ENCODE measurements at places on chromosomes 1 and 21.

DNA sequence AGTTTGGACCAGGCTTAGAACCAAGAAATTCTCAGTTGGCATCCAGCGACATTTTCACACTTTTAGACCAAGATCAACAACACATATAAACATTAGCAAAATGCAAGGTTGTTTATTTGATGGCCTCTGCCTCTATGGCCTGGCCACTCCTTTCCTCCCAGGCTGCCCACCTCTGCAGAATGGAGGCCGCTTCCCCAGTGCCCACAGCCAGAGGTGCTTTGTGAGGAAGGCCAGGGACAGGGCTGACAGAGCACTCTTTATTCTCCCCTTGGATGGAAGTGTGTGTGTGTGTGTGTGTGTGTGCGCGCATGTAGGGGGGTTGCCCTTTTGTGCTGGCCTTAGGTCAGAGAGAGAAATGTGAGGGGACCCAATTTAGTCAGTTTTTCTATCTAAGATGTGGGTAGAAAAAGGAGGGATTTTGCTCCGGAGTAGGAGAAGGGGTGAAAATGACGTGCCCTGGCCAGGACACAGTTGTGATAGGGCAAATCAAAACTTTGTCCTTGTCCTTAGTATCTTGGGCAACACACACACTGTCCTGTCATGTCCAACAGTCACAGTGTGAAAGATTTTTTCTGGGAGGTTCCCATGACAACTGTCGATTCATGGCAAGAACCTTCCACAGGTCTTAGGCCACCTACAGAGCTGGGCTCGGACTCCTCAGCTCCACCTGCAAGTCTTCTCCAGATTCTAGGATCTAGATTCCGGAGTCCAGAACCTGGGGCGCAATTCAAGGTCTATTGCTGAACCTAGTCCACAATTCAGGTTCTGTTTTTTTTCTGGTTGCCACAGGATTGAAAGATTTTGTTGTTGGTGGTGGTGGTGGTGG is 104.9 kb upstream of the SLC2A1 start:
- no peak for DNase-seq

DNA sequence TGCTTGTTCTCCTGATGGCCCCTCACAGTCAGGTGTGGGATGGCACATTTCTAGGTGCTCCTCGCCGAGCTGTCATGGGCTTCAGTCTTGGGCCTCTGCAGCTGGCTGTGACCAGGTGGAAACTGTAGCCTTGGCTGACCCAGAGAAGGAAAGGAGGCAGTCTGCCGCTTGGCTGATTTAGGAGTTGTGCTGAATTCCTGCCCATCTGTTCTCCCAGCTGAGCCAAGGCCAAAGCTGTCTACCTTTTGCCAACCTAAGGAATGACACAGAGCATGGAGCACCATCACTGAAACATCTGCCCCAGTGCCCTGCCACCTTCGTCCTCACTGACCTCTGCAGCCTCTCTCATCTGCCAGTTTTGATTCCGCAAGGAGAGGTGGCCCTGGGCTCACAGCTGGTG is 27.9 kb downstream of the UTP25 start:
- DNase-seq, result no peak

DNA sequence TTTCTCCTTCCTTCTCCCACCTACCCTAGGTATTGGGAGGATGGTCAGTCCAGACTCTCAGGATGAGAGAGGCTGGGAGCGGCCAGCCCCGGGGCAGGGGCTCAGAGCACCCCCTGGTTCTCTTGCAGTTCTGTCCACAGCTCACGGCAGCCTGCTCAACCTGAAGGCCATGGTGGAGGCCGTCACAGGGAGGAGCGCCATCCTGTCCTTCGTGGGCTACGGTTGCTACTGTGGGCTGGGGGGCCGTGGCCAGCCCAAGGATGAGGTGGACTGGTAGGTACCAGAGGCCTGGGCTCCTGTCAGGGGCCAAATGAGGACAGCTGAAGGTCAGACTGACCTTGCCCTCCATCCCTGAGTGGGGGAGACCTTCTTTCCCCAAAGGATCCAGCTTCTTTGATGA is 4.2 kb downstream of the PLA2G2F start:
- DNase-seq, result no peak

- DNase-seq, result no peak
These were observed 18.0 kb upstream of the ID3 start for GRCh38 chr1:23577056-23578004.

GRCh38 chr1:221735999-221736398 is 5.9 kb downstream of the DUSP10 start:
- no peak for DNase-seq

- DNase-seq, result no peak
These were observed 196.0 kb upstream of the TMEM51 start for GRCh38 chr1:14957375-14958098.

DNA sequence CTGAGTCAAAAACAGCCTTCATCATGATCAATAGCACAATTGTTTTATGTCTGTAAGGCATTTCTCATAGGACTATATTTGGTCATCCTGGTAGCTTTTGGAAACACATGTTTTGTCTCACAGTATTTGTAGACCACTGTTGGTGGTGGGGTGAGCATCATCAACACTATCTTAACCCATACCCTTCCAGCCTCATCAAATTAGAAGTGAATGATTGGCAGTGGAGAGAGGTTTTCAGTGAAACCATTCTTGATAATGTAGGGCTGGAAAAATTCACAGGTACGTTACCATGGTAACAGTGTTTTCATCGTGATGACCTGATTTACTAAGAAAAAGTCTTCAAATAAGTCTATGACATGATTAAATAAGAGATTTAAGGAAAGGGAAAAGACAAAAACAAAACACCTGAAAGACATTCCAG is 45.3 kb upstream of the C1orf105 start:
- DNase-seq, result no peak

DNA sequence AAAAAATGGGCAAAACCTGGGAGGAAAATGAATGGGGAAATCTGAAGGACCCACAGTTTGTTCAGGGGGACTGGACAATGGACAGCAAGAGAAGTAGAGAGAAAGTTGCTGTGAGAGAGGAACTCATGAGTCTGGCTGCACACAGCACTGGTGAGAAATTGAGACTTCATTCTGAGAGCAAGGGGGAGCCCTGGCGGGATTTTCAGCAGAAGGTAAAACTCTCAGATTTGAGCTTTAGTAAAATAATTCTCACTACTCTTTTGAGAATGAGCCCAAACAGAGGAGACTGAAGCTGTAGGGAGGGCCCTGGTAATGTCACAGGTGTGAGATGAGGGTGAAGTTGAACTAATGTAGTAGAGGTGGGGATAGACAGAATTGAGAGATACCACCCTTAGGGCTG is 438.6 kb downstream of the OMA1 start:
- no peak for DNase-seq

DNA sequence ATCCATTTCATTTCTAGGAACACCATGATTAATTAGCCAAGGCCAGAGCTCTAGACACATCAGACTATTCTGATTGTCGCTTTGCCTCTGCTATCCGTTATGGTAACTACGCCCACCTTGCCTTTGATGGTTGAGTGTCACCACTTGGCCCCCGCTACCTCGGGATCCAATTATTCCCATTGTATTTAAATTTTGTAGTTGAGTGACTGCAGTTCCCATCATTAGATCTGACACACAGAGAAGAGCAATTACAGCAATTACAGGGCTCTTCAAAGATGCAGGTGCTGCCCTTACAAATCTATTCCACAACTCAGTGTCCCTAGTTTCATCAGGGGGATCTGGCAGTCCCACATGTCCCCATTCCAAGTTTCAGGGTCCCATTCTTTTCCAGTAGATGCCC is 44.9 kb upstream of the ABCA4 start:
- no peak for DNase-seq

DNA sequence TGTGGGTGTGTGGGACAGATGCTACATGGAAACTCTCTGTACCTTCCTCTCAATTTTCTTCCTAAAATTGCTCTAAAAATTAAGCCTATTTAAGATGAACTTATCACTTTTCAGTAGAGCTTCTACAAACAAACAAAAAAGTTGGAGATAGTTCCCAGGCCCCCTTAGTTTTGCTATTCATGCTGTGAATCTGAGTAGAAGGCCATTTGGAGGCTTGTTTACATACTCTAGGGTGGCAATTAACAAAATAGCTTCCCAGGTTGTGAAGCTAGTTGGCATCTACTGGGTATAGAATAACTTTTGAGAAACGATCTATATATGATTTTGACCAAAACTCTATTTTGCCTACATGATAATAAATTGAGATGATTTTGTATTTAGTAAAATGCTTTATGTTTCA is 541.4 kb upstream of the B3GALT2 start:
- DNase-seq, result no peak

- DNase-seq, result no peak
These were observed 149.1 kb downstream of the ZNF281 start for GRCh38 chr1:200260597-200261335.

DNA sequence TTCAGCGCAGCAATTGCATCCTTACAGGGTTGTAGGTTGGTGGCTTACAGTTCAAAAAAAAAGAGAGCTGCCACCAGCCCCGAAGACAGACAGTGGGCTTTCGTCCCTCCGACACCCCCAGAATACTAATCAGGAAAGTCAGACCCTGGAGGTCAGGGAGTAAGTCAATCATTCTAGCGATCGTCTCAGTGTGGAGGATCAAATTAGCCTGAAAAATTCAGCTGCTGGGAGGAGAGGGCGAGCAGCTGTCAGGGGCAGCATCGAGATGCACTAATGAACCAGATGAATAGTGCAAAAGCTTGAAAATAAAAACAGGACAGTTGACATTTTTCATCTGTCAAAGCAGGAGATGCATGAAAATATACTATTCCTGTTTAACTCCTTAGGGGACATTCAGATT is 138.4 kb downstream of the NEK7 start:
- DNase-seq, result no peak

DNA sequence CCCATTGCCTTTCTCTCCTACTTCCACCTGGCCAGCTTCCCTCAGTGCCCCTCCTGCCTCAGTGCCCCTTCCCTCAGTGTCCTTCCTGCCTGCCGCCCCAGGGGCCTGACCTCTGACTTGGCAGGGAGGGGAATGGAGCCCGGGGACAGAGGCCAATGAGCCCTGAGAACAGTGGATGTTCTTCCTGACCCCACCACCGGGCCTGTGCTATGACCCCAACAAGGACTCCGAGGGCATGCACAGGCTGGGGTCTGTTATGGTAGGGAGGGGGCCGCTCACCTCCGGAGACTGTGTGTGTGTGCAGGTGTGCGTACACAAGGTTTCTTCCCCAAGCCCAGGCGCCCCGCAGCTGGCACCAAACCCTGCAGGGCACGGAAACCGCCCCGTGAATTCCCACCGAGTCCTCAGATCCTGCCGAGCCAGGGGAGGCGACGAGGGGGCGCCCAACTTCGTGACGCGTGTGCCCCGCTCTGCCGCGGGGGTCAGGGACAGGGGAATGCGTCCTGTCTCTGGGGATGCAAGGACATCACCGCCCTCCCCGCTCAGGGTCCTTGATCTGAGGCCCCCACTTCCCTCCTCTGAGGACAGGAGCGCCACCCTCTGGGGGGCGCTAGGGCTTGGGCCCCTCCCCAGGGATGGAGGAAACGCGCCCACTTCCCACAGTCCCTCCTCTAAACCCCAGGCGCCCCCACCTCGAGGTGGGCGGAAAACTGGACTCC is 766 bp downstream of the RAP1GAP start:
- DNase-seq, result no peak

DNA sequence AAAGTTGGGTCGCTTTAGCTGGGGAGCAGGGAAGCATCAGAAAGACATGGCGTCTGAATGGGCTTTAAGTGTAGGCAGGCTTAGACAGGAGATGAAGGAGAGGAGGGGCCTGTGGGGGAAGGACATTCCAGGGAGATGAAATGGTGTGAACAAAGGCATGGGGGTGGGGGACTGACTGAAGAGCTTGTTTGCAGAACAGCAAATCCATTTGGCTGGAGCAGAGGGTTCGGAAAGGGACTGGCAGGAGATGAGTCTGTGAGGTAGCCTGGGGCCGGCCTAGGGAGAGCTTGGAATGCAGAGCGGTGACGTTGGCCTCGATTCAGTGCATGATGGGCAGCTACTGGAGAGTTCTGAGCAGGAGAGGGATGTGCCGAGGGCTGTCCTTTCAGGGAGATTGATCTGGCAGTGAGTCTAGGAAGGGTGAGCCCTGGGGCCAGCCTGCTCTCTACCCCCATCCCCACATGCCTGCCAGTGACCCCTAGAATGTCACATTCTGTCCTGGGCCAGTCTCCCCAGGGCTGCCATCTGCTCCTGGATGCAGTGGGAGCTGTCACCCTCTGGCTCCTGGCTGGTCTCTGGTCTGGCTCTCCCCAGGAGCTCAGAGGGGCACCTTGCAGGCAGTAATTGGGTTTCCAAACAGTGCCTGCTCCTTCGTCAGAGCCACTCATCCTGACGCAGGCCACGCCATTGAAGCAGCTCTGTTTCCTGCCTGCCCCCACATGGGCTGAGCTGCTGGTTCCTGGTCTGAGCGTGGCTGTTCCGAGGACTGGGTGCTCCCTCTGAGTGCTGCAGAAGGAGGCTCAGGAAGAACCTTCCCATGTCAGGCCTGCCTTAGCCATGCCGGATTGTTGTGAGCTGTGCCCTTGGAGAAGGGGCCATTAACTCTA is 22.3 kb upstream of the TMEM222 start:
- no peak for DNase-seq

DNA sequence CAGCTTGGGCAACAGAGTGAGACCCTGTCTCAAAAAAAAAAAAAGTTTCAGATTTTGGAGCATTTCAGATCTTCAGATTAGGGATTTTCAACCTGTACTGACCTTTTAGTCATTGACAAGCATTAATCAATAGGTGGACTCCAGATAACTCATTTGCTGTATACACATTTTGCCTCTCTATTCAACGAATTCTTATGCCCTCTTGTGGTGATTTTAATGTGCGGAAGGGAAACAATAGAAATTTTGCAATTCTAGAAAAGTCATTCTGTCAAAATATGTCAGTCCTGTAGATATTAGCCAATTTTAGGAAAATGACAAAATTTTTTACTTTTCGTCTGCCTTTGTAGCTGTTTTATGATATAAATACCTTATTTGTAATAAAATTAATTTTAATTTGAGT is 11.6 kb upstream of the OR2G2 start:
- DNase-seq, result no peak

DNA sequence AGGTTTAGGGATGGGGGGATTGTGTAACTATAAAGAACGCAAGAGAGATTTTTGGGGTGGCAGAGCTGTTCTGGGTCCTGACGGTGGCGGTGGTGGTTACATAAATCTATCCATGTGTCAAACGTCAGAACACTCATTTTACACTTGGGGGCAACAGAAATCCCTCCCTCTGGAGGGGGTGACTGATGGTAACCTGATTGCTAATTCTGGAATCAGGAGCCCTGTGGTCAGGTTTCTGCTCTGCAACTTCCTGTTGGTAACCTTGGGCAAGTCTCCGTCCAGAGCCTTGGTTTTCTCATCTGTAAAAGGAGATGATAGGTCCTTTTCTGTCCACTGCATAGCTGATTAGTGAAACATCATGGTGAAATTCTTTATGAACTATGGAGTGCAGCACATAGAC is 40.9 kb downstream of the ALPL start:
- no peak for DNase-seq

- DNase-seq, result no peak
These were observed 75.4 kb downstream of the UBE4B start for GRCh38 chr1:10108134-10108663.

- DNase-seq, result no peak
These were observed 17.6 kb upstream of the SFPQ start for GRCh38 chr1:35210321-35211119.

Data from stimulated activated CD4-positive, alpha-beta T cell treated with anti-CD3 and anti-CD28 coated beads, Interleukin-15, amount 100 ng/mL, for 1 hour (primary cell).